ENCODE measurements at places on chromosomes 11 and 22.
A peak's percentile ranks its signal among the peaks of the same experiment; 100 is the strongest.

DNA sequence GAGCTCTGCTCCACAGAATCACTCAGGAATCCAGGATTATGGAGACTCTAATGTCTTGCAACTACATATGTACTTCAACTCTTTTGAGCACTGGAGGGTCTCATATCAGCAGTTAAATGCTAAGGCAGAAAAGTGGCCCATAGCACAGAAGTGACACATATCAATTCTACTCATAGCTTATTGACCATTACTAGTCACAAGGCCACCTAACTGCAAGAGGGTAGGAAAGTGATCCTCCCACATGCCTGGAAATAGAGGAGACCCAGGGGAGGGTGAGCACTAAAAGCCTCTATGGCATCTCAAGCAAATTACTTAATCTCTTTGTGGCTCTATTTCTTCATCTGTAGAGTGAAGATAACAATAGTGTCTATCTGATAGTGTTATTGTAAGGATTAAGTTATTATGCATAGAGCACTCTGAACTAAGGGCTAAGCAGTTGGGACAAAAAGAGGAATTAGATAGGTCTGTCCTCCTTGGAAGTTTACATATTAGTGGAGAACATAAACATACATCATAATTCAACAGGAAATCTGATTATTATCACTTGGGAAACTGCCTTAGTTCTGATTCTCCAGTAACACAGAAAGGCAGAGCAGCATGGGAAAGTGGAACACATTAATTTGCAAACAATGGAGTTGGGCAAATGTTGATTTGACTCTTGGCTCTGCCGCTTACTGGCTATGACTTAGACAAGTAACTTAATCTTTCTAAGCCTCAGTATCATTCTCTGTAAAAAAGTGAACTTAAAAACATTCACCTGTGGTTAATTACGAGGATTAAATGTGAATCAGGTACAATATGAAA is 25.1 kb upstream of the USP47 start:
- no peak for DNase-seq

GRCh38 chr11:33668468-33668825 is 32.2 kb downstream of the C11orf91 start:
- no peak for DNase-seq

- peak; percentile 87 for DNase-seq
Measured at GRCh38 chr22:43088984-43089717, at the start of gene TTLL1. TSS of gene TTLL1 (minus strand) at chr22:43089391. CDS start at chr22:43075586, 13,805 bp downstream.

- DNase-seq = no peak
Measured at GRCh38 chr22:38180841-38181452, 683 bp downstream of the PLA2G6 start.

DNA sequence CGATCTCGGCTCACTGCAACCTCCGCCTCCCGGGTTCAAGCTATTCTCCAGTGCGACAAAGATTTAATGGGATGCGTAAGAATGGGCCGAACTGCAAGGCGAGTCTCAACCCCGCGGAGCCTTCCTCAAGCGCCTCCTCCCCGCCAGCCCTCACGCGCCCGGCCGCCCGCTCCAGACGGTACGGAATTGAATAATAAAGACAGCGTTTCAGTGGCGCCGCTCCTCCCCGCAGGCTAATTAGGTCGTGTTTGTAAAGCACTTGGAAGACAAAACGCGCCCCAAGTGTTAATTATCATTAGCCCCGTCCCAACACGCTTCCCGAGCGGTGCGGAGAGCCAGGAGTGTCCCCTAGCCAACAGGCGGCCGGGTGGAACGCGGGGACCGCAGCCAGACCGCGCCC is 192.0 kb downstream of the BUD13 start:
- peak; percentile 96 for DNase-seq

DNA sequence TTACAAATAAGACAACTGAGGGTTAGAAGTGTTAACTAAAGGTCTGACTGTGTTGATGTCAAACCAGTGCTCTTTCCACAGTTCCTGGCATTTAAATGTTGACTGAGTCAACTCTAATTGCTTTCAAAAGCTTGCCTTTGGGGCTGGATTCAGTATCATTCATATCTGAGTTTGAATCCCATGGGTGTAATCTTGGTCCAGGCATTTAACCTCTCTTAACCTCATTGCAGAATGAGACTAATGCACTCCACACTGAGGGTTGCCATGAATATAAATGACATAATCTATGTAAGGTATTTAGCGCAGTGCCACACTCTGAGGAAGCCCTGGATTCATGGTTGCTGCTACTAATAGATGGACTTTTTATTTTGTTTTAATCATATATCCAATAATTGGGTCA is 274.3 kb downstream of the DDX10 start:
- no peak for DNase-seq

DNA sequence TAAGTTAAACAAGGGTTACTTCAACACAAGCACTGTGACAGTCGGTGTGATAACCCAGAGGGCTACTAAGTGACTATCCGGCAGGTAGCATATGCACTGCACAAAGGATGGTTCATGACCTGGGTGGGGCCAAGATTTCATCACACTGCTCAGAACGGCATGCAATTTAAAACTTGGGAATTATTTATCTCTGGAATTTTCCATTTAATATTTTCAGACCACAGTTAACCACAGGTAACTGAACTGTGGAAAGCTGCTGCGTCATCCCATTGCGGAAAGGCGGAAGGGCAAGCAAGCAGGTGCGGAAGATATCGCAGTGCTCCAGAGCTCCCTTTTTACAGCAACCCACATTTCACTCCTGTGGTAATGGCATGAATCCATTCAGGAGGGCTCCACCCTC is 540.8 kb downstream of the INSC start:
- no peak for DNase-seq

DNA sequence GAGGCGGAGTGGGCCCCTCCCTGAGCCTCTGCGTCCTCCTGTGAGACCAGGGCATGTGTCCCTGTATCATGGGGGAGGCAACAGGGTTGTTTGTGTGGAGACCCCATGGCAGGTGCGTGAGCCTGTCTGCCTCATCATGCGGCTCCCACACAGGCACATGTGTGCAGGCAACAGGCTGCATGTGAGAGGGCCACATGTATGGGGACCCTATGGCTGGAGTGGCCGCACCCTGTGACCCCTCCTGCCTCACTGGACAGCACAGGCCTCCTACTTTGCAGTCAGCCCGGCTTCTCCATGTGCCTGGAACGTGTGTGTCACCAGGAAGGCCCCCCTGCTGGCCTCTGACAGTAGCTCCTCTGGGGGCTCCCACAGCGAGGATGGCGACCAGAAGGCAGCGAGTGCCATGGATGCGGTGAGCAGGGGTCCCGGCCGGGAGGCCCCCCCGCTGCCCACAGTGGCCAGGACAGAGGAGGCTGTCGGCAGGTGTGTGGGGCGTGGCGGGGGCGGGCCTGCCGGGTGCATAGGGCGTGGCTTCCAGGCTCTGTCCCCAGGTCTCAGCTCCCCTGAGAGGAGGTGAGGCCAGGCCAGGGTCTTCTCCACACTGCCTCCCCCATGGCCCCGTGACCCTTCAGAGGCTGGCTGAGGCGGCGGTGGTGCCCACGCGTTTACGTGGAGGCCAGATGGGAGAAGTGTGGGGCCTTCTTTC is 34.1 kb downstream of the SBF1 start:
- DNase-seq = no peak

- DNase-seq = no peak
Measured at GRCh38 chr22:29315286-29316140, at the start of gene RASL10A. TSS of gene RASL10A (minus strand) at chr22:29315697. CDS start at chr22:29315246, 451 bp downstream.

GRCh38 chr22:35834061-35834460 is 116.4 kb downstream of the APOL5 start:
- DNase-seq = no peak

DNA sequence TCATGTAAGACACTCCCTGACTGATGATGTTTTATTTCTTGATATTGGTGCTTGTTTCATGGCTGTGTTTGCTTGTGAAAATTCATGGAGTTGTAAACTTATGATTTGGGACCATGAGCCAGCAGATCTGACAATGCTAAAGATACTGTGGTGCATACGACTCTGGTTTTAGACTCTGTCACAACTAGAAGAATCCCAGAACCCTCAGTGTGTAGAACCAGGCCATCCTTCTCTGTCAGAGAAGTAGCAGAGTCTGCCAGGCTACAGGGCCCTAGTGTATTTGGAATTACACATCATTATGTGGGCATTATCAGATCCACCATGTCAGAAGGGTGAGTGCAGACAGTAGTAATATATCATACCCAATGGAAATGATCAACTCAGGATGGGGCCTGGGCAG is 209.8 kb upstream of the POU2AF2 start:
- no peak for DNase-seq

DNA sequence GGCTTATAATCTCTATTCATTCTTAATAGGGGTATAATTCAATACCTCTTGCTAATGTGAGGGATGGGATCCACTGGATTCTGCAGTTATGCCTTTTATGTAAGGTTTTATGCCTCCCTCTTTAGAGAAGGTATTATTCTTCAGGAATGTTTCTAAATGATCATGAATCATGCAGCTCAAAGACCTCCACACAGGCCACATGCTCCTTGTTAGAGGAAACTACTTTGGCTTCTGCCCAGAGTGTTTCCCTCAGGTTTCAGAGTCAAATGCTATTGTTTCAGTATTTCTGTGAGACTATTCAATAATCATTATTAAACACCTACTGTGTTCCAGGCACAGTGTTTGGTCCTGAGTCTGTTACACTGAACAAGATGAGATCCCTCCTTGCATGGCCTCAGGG is 115.9 kb downstream of the RAB38 start:
- DNase-seq = no peak

- DNase-seq = no peak
Measured at GRCh38 chr11:117070016-117070415, 28.2 kb downstream of the SIK3 start.

GRCh38 chr11:5046754-5047330 is 516 bp downstream of the OR52J3 start:
- DNase-seq = no peak

DNA sequence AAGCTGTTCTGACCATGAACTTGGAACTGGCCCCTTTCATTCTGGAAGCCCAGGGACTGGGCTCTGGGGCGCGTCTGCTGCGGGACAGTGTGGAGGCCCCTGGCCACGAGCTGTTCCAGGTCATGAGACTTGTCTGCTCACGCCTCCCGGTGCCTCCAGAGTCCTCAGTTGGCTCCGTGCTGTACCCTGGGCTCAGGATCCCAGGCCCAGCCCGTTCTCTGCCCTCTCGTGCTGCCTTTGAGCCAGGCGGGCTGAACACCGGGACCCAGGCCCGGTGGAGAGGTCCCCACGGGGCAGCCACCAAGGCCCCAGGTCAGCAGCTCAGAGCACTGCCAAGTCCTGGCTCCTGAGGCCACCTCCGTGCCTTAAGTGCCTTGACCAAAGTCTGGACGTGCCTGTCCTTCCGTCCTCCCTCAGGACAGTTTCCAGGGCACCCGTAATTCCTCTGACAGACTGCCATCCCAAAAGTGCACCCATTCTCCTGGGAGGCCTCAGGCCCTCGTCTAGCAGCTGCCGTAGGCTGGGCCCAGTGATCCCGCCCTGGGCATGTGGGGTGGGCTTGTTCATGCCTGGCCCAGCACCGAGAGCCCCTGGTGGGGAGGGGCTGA is 36.3 kb upstream of the PPARA start:
- no peak for DNase-seq

DNA sequence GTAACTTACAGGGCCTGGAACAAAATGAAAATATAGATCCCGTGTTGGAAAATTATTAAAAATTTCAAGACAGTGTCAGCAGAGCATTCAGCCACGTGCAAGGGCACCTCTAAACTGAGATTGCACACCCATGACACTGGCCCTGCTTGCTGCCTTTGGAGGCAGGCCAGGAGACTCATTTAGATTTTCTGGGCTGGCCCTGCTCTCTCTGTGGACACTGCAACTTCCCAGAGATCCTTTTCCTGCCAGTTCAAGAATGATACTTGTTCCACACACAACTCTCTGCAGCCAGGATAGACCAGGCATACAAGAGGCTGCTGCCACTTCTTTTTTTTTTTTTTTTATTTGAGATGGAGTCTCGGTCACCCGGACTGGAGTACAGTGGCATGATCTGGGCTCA is 56.7 kb upstream of the PTPRJ start:
- no peak for DNase-seq

- peak; percentile 51 for DNase-seq
Measured at GRCh38 chr11:115920841-115921480, 416.7 kb upstream of the CADM1 start.

DNA sequence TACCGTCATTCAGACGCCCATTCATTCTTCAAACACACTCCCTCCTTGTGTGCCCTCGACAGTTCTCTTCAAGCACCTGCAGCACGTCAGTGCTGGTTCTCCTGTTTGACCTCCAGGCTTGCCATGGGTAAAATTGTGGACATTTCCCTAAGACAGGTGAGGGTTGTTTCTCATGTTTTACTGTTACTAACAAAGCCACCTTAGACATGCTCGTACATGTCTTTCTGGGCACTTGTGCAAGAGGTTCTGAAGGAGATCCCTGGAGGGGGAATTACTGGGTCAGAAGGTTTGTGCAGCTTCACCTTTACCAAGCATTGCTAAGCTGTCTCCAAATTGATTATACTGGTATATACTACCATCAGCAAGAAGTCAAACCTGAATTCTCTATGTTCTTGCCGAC is 189.7 kb upstream of the TMEM45B start:
- DNase-seq = no peak

DNA sequence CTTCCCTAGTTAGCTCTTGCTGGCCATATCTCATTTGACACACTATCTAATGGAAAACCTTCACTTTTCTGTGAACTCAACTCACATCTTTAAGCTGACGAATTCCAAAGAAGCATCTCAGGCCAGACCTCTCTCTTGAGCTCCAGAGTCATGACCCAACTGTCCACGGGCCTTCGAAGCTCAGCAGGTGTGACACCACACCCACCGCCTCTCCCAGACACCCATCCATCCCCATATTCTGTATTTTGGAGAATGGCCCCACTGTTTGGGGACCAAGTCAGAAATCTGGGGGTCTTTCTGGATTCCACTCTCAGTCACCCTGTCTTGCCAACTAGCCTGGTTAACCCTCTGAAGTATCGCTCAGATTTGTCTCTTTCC is 125.8 kb downstream of the ST3GAL4 start:
- DNase-seq = no peak

GRCh38 chr11:8032576-8033304 is 45.6 kb downstream of the EIF3F start:
- no peak for DNase-seq

DNA sequence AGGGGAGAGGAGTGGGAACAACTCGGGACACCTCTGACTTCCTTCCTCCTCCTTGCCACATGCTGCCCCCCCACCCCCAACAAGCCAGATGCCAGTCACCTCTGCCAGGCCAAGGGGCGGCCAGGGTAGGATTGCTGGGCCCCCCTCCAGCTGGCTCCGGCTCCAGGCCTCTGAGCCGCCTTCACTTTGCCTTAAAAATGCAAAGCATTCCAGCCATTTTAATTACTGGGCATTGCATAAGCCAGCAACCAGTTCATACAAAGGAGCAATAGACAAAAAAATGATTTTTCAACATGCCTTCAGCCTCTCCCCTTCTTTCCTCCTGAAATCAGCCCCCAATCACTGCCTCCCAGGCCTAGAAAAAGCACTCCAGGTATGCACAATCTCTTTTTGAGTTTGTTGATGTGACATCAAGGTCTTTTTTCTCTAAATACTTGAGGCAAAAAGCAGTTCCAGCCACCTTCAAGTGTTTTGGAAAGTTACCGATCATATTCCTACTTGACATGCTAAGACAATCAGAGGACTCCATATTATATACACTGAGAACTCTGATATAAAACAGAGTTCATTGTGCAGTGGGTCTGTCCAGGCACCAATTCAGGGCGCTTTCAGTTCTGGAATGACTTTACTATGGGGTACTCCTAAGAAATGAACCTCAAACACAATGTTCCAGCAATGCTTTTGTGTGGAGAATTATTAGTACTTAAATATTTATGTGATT is 12.4 kb upstream of the TIMP3 start:
- DNase-seq = no peak
